ENCODE measurements at places on chromosomes 13 and 19.

GRCh38 chr19:40719414-40719894 lies 2.5 kb downstream of the ITPKC start:
- no peak for DNase-seq

GRCh38 chr19:3975144-3975543 lies 4.2 kb upstream of the DAPK3 start:
- DNase-seq = no peak

- no peak for DNase-seq
These were observed 3.7 kb downstream of the CD70 start for GRCh38 chr19:6587093-6587820.

DNA sequence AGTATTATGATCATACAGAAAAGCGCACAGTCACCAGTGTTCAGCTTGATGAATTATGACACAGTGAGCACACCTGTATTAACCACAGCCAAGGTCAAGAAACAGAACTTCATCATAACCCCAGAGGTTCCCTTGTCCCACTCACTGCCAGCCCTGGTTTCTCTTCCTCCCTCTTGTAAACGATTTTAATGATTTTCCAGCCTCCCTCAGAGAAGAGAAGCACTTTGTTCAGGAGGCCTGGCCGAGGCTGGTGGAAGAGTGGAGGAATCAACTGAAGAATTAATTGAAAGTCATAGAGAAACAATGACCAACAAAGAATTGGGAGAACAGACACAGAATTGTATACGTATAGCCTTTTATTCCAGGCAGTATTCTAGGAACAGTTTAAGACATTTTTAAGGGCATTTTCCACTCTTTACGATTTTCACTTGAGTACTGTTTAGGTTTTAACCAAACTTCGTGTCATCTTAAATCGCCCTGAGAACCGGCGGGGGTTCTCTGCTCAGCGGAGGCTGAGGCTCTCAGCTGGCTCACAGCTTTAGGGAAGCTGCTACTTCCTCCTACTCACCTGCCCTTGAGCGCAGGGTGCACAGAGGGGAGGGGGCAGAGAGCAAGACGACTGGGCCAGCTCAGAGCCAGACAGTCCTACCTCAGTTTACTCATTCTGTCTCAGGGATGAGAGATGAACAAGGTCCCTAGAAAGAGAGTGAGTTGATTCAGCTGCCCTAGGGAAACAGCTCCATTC lies 108.6 kb downstream of the AKAP11 start:
- no peak for DNase-seq

DNA sequence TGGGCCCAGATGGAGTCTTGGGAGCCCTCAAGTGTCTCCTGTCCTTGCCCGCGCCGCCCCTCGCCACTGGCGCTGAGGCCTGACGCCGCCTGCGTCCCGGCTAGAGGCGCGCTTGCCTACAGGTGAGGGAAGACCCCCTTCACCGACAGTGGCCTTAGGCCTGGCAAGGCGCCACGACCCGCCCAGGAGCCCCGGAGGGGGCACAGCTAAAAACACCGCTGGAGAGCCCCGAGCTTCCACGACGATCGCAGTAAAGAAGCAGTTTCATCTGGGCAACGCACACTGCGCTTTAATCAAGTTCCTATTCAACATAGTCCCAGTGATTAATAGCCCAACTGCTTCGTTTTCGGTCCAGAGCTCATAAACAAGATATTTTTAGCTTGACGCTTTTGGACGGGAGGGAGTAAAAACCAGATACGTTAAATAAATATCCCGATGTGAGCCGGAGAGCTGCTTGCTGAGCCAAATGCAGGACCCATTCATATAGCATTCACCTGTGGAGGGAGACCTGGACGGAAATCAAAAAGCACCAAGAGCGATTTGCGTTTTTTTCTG lies 1.5 kb upstream of the CEBPA start:
- DNase-seq = peak; percentile 1

All from AG08395 (cell line).